OCI-LY7 (cell line): ENCODE measurements at places on chromosomes 11 and 22. TPM values are rescaled to one million over a fixed set of nuclear protein-coding genes. Genes with fewer than 3 reads are reported as not detected.

Gene NCF4
- 97.4 and 121 TPM in 2 replicates for total RNA-seq

Gene SCN3B
- not detected in 2 replicates for total RNA-seq

Gene BTG4
- total RNA-seq = not detected in 2 replicates

Gene MMP8
- not detected in 2 replicates for total RNA-seq

Gene CFAP300
- not detected in 2 replicates for total RNA-seq

Gene KCNJ11
- total RNA-seq = 7.5 and 8.0 TPM in 2 replicates
